Right atrium auricular region (tissue), 2 donors: ENCODE measurements at places on chromosomes 7 and 10. TPM values are rescaled to one million over a fixed set of nuclear protein-coding genes. Genes with fewer than 3 reads are reported as not detected.

- no peaks in the 10 kb centered on the region for H3K4me1 ChIP-seq
- peak overlapping the region; percentile 88 for H3K27ac ChIP-seq
- no peaks in the 10 kb centered on the region for H3K36me3 ChIP-seq
- peak overlapping the region; percentile 79 for H3K4me3 ChIP-seq
- no peak for DNase-seq
- H3K27me3 ChIP-seq, result no peaks in the 10 kb centered on the region
Measured at GRCh38 chr10:7409732-7410168, 1.1 kb downstream of the SFMBT2 start.

DNA sequence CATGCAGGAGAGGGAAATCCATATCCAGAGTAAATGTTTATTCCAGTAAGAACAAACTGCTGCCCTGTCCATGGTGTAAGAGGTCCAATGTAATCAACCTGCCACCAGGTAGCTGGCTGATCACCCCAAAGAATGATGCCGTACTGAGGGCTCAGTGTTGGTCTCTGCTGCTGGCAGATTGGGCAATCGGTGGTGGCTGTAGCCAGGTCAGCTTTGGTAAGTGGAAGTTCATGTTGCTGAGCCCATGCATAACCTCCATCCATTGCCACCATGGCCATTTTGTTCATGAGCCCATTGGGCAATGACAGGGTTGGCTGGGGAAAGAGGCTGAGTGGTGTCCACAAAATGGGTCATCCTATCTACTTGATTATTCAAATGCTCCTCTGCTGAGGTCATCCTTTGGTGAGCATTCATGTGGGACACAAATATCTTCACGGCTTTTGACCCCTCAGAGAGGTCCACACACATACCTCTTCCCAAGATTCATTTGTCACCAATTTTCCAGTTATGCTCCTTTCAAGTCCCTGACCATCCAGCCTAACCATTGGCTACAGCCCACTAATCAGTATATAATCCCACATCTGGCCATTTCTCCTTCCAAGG, 23.3 kb upstream of the PAPSS2 start:
- no peak for DNase-seq
- H3K27ac ChIP-seq, result no peak overlapping the region
- no peak overlapping the region for H3K4me3 ChIP-seq
- no peaks in the 10 kb centered on the region for H3K27me3 ChIP-seq
- H3K4me1 ChIP-seq, result no peaks in the 10 kb centered on the region
- no peaks in the 10 kb centered on the region for H3K36me3 ChIP-seq

DNA sequence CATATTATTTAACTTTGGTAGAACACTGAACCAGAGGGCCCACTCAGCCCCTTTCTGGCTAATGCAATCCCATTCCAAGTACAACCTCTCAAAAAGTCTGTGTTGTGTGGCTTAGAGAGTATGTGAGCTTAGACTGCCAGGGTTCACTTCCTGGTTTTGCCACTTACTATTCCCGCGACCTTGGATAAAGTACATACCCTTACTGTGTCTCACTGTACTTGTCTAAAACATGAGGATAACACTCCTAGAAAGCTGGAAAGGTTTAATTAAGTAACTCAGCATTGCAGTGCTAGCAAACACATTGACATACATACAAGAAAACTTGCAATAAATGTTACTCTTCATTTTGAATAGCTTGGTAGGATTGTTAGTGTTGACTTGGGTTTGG, 215.8 kb downstream of the CHCHD3 start:
- peaks cover 20% of the 10 kb centered on the region for H3K4me1 ChIP-seq
- DNase-seq, result no peak
- no peak overlapping the region for H3K4me3 ChIP-seq
- no peaks in the 10 kb centered on the region for H3K27me3 ChIP-seq

DNA sequence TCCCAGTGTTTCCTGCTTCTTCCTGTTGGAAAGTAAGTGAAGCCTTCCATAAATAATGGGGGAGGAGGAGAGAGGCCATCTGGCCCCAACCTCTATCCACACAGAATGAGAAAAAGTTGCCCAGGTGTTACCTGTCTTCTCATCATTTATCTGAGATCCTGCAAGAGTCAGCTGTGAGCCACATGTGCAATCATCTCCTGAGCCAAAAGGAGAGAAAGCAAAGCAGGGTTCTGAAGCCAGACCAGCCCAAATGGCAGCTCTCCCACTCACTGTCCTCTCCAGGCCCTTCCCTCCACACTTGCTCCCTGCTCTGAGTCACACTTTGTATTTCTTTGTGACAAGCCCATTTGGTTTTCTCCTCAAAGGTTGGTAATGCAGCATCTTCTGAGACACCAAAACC, 65.9 kb downstream of the FAM204A start:
- no peaks in the 10 kb centered on the region for H3K4me1 ChIP-seq
- no peaks in the 10 kb centered on the region for H3K36me3 ChIP-seq
- DNase-seq, result no peak
- no peak overlapping the region for H3K27ac ChIP-seq
- no peak overlapping the region for H3K4me3 ChIP-seq

- peaks cover 7% of the 10 kb centered on the region for H3K36me3 ChIP-seq
- H3K27me3 ChIP-seq, result no peaks in the 10 kb centered on the region
- no peaks in the 10 kb centered on the region for H3K4me1 ChIP-seq
- H3K4me3 ChIP-seq, result no peak overlapping the region
Measured at GRCh38 chr7:28799619-28800018, 158.5 kb downstream of the TRIL start.

ERVW-1 gene
- total RNA-seq, result not detected

DNA sequence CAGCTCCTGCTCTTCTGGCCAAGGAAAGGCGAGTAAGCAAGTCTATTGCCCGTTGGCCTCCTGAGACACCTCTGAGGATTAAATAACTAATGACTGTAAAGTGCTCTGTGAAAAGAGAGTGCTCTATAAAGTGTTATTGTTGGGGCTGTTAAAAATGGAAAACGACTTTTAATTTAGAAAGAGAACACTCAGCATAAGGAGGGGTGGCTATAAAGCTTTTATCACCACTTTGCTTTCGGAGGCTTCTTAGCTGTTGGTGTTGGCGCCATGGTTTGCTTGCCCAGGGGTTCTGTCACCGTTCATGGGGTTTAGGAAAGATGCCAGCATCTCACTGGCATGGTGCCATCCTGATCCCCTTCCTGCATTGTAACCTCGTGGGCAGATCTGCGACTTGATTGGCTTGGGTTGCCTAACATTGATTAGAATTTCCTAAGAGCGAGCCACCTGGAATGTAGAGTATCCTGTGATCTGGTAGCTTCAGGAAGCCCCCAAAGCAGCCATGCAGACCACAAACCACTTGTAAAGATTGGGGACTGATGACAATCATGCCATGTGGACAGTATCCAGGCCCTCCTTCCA, 509.9 kb downstream of the LRMDA start:
- no peak overlapping the region for H3K4me3 ChIP-seq
- H3K4me1 ChIP-seq, result no peaks in the 10 kb centered on the region
- H3K27ac ChIP-seq, result no peak overlapping the region
- no peaks in the 10 kb centered on the region for H3K36me3 ChIP-seq

PPP2R2D gene
- 30.6 TPM for total RNA-seq

DNA sequence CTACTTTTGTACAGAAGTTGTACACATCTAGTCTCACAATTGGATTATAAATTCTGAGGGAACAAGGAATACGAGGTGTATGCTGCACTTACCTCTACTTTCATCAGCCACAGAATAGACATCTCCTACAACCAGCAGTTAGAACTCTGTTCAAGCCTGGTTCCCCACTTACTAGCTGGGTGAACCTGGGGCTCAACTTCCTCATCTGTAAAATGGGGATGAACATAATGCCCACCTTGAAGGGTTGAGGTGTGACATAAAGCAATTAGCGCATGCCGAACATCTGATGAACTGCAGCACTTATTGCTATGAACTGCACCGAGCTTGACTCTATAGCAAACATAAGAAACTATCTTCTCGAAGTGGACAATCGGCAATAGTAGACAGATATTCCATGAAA, 25.3 kb downstream of the XPNPEP1 start:
- no peak overlapping the region for H3K4me3 ChIP-seq
- H3K27ac ChIP-seq, result peak overlapping the region; percentile 84
- no peak for DNase-seq
- no peaks in the 10 kb centered on the region for H3K27me3 ChIP-seq
- H3K36me3 ChIP-seq, result no peaks in the 10 kb centered on the region

DNA sequence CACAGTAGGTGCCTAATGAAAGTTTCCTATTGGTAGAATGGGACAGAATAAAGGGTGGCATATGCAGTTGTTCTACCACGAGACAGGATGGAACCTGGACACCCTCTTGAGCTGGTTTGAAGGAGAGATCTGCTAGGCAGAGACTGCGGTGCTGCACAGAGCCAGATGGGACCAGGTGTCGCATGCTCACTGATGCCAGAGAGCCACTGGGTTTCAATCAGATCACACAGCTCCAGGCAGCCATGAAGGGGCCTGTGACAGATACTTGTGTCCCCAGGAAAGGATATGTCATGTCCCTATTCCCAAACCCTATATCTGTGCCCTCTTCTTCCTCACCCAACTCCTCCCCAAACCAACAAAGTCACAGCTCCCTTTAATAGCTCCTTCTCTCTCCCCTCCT, 235.7 kb downstream of the PRPF18 start:
- no peak overlapping the region for H3K27ac ChIP-seq
- H3K36me3 ChIP-seq, result no peaks in the 10 kb centered on the region
- no peak for DNase-seq
- no peaks in the 10 kb centered on the region for H3K27me3 ChIP-seq

CYP2C8 gene
- not detected for total RNA-seq

- H3K4me1 ChIP-seq, result no peaks in the 10 kb centered on the region
- H3K36me3 ChIP-seq, result peaks cover 14% of the 10 kb centered on the region
- no peak overlapping the region for H3K27ac ChIP-seq
- DNase-seq, result no peak
- H3K27me3 ChIP-seq, result no peaks in the 10 kb centered on the region
- H3K4me3 ChIP-seq, result no peak overlapping the region
Measured at GRCh38 chr10:855079-855478, 76.4 kb downstream of the LARP4B start.

- no peak for DNase-seq
- no peaks in the 10 kb centered on the region for H3K27me3 ChIP-seq
- no peaks in the 10 kb centered on the region for H3K36me3 ChIP-seq
- H3K4me3 ChIP-seq, result no peak overlapping the region
- H3K27ac ChIP-seq, result no peak overlapping the region
- no peaks in the 10 kb centered on the region for H3K4me1 ChIP-seq
Measured at GRCh38 chr10:105706281-105707026, 1065.4 kb downstream of the SORCS3 start.

CUZD1 gene
- total RNA-seq, result 0.31 TPM

DNA sequence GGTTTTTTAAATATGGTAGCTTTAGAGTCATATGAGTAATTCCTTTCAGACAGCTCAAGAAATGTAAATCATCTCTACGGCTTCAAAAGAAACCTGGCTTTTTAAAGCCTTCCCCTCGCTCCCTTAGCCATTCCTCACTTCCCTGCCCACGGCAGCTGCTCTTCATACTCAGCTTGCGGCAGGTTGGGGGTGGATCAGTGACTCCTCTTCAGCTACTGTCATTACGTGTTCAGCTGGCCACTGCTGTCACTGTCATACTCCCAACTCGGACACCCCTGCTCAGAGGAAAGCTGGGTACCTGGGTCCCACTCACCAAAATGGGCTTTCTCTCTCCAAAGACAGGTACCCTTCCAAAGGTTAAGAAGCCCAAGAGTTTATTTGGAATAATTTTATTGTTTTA, 6.6 kb downstream of the YWHAG start:
- no peaks in the 10 kb centered on the region for H3K27me3 ChIP-seq
- peaks cover 90% of the 10 kb centered on the region for H3K4me1 ChIP-seq
- H3K4me3 ChIP-seq, result no peak overlapping the region
- no peak for DNase-seq
- H3K36me3 ChIP-seq, result peaks cover 41% of the 10 kb centered on the region

RET gene
- 0.44 TPM for total RNA-seq

UPF2 gene
- total RNA-seq, result 13.1 TPM

GRCh38 chr10:52447931-52448353, 133.9 kb downstream of the DKK1 start:
- no peak overlapping the region for H3K27ac ChIP-seq
- H3K4me3 ChIP-seq, result no peak overlapping the region
- H3K4me1 ChIP-seq, result no peaks in the 10 kb centered on the region

PPP1R3C gene
- 58.0 TPM for total RNA-seq

GIMAP4 gene
- total RNA-seq, result 23.5 TPM

DNA sequence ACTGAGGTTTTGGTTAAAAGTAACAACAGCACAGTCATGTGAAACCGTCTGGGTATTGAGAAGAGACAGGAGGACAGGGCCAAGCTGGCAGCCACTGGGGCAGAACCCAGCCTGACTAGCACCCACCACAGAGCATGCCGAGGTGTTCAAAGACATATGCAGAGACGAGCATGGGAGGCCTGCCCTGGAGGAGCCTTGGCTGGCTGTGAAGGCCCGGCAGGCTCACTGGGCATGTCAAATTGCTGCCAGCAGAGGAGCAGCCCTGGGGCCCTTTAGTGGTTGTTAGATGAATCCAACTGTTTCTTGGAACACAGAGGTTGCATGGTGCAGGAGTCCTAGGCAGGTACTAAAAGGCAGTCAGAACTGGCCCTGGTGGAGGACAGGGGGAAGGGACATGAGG, 5.0 kb upstream of the GDF2 start:
- no peak overlapping the region for H3K27ac ChIP-seq
- no peak for DNase-seq
- H3K4me3 ChIP-seq, result no peak overlapping the region
- no peaks in the 10 kb centered on the region for H3K36me3 ChIP-seq
- peaks cover 5% of the 10 kb centered on the region for H3K4me1 ChIP-seq
- no peaks in the 10 kb centered on the region for H3K27me3 ChIP-seq

ANKRD61 gene
- total RNA-seq, result not detected

GRCh38 chr7:112930787-112931186, 140.6 kb upstream of the TMEM168 start:
- H3K27ac ChIP-seq, result no peak overlapping the region
- no peaks in the 10 kb centered on the region for H3K36me3 ChIP-seq
- no peak for DNase-seq
- H3K27me3 ChIP-seq, result no peaks in the 10 kb centered on the region
